ENCODE measurements at places on chromosomes 7 and 10.

DNA sequence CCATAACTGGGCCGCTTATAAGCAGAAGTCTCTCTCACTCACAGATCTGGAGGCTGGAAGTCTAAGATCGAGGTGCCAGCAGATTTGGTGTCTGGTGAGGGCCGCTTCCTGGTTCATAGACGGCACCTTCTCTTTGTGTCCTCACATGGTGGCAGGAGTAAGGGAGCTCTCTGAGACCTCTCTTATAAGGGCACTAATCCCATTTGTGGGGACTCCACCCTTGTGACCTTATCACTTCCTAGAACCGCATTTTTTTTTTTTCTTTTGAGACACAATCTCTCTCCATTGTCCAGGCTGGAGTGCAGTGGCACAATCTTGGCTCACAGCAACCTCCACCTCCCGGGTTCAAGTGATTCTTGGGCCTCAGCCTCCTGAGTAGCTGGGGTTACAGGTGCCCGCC is 8.1 kb downstream of the FBH1 start:
- H3K27ac ChIP-seq = no peak overlapping the region
- peaks cover 32% of the 10 kb centered on the region for H3K36me3 ChIP-seq
- peaks cover 30% of the 10 kb centered on the region for H3K4me1 ChIP-seq

GRCh38 chr7:110974441-110974840 is 116.5 kb upstream of the LRRN3 start:
- no peak overlapping the region for H3K4me3 ChIP-seq
- peaks cover 3% of the 10 kb centered on the region for H3K27me3 ChIP-seq
- H3K4me1 ChIP-seq = peaks cover 35% of the 10 kb centered on the region

GRCh38 chr7:73517241-73517995 is 4.7 kb downstream of the BAZ1B start:
- no peaks in the 10 kb centered on the region for H3K27me3 ChIP-seq
- H3K36me3 ChIP-seq = peaks cover 62% of the 10 kb centered on the region
- H3K4me3 ChIP-seq = no peak overlapping the region
- no peak overlapping the region for H3K27ac ChIP-seq
- peaks cover 54% of the 10 kb centered on the region for H3K4me1 ChIP-seq

GRCh38 chr10:51663086-51663485 is 36.3 kb downstream of the CSTF2T start:
- H3K27me3 ChIP-seq = no peaks in the 10 kb centered on the region
- H3K27ac ChIP-seq = no peak overlapping the region
- no peak overlapping the region for H3K4me3 ChIP-seq
- no peaks in the 10 kb centered on the region for H3K36me3 ChIP-seq
- no peaks in the 10 kb centered on the region for H3K4me1 ChIP-seq
- no peak for DNase-seq

GRCh38 chr7:92417913-92418312 is 29.4 kb upstream of the GATAD1 start:
- peaks cover 5% of the 10 kb centered on the region for H3K27me3 ChIP-seq
- no peak overlapping the region for H3K4me3 ChIP-seq
- no peaks in the 10 kb centered on the region for H3K36me3 ChIP-seq
- H3K27ac ChIP-seq = no peak overlapping the region

DNA sequence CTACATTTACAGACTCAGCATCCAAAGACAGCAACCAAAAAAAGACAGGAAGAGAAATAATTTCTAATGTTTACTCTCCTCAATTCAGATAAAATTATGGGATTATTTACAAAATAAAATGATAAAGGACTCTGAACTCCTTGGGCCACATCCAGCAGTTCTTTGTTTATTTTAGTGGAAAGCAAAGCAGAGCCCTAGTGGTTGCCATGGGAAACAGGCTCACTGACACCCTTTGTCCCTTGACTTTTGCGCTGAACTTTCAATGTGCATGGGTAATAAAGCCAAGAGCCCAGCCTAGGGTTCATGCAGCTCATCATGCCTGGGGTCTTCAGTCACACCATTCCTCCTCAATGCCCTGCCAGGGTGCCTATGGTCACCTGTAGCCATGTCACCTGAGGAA is 442.6 kb upstream of the IGFBP3 start:
- DNase-seq = no peak
- H3K4me3 ChIP-seq = no peak overlapping the region
- no peaks in the 10 kb centered on the region for H3K27me3 ChIP-seq
- H3K27ac ChIP-seq = no peak overlapping the region

DNA sequence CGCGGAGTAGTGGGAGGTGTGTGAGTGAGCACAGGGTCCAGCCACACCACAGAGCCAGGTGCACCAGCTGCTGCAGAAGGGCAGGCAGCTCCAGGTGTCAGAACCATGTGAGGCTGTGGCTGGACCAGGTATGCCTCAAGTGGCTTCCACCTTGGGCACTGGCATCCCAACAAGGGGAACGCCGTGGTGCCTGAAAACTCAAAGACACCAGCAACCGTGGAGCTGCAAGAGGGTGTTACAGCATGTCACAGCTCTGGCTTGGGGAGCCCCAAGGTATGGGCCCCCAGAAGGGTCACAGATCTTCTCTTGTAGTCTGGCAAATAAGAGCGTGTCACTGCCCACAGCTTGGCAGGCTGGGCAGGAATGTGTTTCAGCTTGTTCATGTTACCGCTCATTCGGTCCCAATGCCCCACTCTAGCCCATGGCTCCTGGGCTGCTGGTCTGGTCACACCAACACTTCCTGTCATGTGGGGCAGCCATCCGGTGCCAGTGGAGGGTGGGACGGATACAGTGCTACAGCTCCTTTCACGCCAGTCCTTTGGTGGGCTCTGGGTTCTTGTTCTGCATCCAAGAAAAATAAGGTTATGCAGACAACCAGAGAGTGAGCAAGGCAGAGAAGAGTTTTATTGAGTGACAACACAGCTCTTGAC is 29.8 kb downstream of the STRA8 start:
- H3K27me3 ChIP-seq = peaks cover 2% of the 10 kb centered on the region
- H3K4me1 ChIP-seq = no peaks in the 10 kb centered on the region
- H3K36me3 ChIP-seq = peaks cover 2% of the 10 kb centered on the region
- no peak overlapping the region for H3K4me3 ChIP-seq
- no peak for DNase-seq

GRCh38 chr10:13001887-13002212 is 337 bp upstream of the CCDC3 start:
- no peak overlapping the region for H3K27ac ChIP-seq
- H3K36me3 ChIP-seq = no peaks in the 10 kb centered on the region
- H3K4me1 ChIP-seq = peaks cover 4% of the 10 kb centered on the region
- H3K27me3 ChIP-seq = peaks cover 55% of the 10 kb centered on the region

DNA sequence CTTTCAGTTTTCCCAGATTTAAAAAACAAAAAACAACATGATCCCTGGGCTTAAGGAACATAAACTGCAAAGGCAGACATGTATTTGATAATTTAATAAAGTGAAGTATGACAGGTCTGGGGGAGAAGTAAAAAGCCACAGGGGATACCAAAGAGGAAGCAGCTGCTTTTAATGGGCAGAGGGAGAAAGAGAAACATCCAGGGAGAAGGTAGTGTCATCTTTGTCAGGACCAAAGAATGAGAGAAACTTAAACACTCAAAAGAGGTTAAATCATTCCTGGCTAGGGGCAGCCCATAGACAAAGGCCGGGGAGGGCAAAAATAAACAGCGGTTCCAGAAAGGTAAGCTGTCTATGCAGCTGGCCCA is 94.5 kb downstream of the GRB10 start:
- DNase-seq = no peak
- no peaks in the 10 kb centered on the region for H3K4me1 ChIP-seq
- no peaks in the 10 kb centered on the region for H3K36me3 ChIP-seq
- no peak overlapping the region for H3K27ac ChIP-seq
- H3K4me3 ChIP-seq = no peak overlapping the region
